ENCODE measurements at places on chromosomes 7 and 10.

DNA sequence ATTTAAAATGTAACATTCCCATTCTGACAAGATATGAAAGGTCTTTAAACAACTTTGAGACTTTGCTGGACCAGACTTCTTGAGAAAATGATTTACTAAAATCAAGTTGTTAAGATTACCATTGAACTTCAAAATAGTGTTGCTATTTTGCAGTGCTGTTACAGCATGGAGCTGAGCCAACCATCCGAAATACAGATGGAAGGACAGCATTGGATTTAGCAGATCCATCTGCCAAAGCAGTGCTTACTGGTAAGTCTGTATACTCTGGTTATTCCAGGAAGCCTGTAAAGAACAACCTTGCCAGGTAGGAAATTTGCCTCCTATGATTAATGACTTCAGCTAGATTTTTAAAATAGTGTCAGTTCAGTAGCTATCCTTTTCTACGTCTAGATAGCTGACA lies 18.8 kb downstream of the TNKS2 start:
- ATAC-seq = no peak

GRCh38 chr10:132865171-132865631 lies 77.2 kb downstream of the CFAP46 start:
- ATAC-seq = no peak

- no peak for ATAC-seq
Observed at GRCh38 chr10:11499425-11500071, 111.9 kb downstream of the USP6NL start.

- ATAC-seq = no peak
Observed at GRCh38 chr7:24510759-24511158, 62.5 kb upstream of the PALS2 start.

GRCh38 chr7:156811706-156812105 lies 81.3 kb downstream of the LMBR1 start:
- ATAC-seq = no peak

GRCh38 chr10:6473430-6473829 lies 106.6 kb downstream of the PRKCQ start:
- ATAC-seq = no peak

GRCh38 chr10:32972460-32972859 lies 14.4 kb upstream of the ITGB1 start:
- no peak for ATAC-seq

DNA sequence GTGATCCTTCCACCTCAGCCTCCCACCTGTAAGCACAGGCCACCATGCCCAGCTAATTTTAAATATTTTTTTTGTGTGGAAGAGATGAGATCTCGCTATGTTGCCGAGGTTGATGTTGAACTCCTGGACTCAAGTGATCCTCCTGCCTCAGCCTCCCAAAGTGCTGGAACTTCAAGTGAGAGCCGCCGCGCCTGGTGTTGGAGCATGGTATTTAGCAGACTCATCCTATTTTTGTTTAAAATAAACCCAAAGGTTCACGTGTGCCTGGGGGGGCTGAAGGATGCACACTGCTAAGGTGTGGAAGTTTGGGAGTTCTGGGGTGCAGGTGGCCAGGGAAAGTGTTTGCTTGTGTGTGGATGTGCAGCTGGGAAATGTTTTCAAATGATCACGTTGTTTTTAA lies 18.1 kb downstream of the PDGFA start:
- ATAC-seq = no peak

GRCh38 chr10:103605359-103606096 lies 112.0 kb downstream of the NEURL1 start:
- ATAC-seq = no peak

DNA sequence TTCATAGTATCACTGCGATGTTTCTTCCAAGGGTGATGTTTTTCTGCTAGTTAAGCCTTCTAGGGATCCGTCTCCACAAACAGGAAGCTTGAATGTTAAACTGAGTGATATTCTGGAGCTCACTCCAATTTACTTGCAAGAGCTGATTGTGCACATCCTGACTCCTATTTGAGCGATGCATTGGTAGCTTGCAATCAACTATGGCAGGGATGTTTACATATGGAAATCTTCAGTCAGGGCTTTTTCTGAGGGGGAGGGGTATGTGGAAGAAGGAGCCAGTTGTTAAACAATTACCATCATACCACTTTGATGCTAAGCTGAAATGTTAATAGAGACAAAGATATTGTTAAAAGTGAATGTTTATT lies 43.2 kb upstream of the NXPH1 start:
- ATAC-seq = no peak

DNA sequence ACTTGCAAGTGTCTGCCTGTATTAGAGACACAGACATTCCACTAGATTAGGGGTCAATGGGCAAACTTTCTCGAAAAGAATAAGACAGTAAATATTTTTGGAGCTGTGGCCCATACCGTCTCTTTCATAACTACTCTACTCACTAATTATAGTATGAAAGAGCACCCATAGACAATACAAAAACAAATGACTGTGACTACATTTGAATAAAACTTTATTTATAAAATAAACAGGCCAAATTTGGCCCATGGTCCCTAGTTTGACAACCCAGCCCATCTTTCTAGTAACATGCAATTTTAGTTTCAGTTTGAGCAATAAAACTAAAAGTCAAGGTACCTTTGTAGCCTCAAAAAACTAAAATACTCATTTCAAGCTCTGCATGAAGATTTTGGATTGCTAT lies 294.6 kb downstream of the PARD3 start:
- ATAC-seq = no peak

Measured in stimulated activated memory B cell treated with anti-CD40 and anti-IgM and Interleukin-4, amounts not matched to agents 10 μg/mL and 1 μg/mL and 100 μg/mL, for 72 hours (primary cell).